ENCODE measurements at places on chromosomes 6 and 20.

DNA sequence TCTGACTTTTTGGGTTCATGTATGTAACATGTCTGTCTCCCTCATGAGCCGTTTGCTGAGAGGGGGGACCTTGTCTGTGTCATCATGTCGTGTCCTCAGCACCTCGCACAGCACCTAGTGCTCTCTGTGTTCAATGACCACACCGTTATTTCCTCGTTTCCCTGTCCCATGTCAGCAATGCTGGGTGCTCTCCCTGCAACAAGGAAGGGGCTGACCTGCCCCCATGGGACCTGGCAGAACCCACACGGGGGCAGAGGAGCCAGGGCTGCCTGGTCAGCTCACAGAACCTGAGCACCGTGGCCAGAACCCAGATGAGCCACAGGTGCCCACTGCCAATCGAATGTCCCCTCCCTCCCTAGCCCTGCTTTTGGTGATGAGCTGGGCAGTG lies 7.3 kb downstream of the ADA start:
- DNase-seq = no peak

DNA sequence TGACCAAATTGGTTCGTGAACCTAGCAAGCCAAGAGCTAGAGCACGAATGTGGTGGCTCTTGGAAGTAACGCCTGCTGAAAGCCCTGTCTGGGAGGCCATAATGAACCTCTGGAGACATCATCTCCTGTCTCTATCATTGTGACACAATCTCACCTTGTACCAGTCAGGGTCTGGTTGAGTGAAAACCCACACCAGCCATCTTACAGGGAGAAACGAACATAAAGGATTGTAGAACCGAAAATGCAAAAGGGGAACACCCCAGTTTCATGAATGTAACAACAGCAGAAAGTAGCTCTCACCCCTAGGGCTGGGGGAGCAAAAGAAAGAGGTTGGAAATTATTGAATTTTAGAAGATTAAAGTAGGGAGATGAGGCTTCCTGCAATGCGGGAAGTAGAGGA lies 50.9 kb upstream of the TAB2 start:
- DNase-seq = no peak

- DNase-seq = no peak
Measured at GRCh38 chr20:22701679-22702308, 117.4 kb upstream of the FOXA2 start.

DNA sequence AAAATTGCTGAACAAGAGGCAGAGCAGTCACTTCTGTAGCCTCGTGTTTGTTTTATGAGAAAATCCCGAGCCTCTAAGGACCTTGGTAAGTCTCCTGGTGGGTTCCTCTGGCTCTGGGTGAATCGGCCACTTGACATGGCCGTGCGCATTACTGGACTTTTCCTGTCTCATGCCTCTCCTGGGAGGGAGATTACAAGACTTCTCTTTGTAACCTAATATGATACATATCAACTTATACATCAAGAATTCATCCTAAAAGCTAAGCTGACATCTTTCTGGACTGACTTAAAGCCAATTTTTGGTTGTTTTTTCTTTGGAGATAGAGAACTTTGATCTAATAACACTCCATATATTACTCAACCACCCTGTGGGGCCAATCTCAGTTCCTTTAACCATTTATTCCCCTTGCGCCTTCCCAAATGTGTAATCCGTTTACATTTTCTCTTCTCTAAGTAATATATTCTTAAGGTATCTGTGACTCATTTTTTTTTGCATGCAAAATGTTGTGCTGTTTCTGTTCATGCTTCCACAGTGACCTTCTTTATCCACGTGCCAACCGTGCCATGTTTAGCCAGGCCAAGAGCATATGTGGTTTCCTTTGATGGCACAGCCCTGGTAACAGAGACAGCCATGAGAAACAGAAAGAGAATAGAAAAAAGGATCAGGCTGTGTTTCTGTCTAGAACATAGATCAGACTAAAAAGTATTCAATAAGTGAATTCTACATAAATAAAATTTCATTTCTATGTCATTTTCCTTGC lies 47.5 kb upstream of the JAG1 start:
- DNase-seq = no peak

DNA sequence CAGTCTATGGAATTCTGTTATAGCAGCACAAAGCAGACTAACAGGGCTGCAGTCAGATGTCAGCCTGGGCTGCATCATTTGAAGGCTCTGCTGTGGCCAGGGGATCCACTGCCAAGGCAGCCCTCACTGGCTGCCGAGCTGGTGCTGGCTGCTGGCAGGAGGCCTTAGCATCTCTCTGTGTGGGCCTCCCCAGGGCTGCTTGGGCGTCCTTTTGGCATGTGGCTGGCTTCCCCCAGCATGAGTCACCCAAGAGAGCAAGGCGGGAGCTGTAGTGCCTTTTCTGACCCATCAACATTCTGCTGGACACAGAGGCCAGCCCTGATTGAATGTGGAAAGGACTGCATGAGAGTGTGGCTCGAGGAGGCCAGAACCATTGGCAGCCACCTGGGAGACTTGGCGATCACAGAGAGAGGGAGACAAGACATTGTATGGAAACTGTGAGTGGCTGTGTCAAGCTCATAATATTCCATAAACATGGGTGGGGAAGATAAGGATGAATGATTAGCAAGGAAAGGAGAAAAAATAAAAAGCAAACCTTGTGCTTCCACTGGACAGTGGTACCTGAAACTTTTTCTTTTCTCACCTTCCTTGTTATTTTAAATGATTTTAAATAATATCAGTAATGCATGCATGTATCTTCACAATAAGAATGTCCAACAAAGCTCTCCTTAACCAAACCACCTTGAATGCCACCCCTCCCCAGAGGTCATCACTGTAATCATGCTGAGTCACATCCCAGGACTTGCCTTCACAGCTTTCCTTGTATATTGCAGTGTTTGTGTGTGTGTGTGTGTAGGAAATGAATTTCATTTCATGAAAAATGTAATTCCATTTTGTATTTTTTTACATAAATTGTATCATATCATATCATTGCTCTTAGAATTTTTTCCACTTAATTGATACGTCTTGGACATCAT lies 55.0 kb upstream of the VSX1 start:
- peak; percentile 99 for DNase-seq

DNA sequence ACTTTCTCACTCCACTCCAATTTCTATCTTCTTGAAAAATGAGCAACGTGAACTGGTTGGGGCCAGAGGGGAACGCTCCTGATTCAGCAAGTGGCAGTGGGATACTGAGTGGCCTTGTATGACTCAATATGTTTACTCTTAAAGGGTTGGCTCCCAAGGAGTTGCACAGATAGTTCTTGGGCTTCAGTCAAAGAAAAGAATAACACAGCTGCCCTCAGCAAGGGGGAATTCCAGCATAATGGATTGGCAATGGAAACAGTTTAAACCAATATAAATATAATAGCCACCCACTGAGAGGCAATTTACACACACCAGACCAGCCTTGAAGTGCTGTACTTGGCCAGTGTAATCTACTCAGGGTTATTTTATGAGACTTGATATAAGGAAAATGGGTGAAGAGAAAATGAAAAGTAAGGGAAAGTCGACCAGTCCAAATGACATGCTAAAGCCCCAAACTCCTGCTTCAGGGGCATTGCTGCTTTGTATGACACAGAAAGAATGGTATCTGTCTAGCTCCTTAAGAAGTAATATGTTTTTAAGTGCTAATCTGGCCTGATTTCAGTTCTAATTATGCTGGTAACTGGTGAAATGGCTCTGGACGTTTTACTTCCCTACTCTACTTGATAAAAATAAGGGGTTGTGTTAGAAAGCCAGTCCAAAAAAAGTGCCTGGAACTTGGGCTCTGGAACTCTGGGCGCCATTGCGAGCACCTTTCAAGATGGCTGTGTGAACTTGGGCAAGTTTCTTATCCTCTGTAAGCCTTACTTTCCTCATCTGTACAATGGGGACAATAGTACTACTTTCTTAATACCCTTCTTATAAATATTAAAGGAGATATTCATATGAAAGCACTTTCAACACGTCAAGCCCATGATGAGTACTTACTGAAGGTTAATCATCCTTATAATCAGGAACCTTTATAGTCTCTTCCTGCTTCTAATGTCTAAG lies 712.9 kb upstream of the MAP3K7 start:
- DNase-seq = no peak

DNA sequence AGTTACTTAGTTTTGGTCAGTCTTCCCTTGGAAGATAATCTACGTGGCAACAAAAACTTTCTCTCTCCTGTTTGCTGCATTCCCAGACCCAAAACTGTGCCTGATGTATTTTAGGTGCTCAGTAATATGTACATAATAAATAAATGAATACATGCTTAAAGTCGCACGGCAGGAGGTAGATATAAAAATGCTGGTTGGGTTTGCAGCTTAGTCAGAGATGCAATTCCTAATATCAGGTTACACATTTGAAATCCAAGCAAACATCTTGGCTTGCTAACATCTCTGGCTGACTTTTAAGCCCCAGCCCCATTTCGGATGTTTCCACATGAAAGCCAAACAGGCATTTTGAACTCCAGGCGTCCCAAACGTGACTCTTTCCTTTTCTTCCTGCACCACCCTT lies 91.0 kb downstream of the KCNQ5 start:
- no peak for DNase-seq

Measured in AG08395 (cell line).